ENCODE measurements at places on chromosomes 4 and X.

DNA sequence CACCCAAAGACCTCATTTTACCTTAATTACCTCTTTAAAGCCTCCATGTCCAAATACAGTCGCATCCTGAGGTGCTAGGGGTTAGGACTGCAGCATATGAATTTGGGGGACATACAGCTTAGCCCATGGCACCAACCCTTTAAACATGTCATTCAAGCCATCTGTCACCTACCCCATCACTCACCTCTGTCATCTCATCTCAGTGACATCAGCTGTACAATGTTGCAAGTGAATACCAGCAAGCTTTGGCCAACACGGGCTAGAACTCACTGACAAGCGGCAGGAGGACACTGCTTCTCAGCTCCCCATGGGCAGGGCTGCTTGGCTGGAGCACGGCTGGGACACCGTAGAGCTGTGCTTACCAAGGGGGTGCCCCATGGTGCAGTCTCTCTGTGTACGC is 107.5 kb downstream of the STK32B start:
- no peak for DNase-seq

DNA sequence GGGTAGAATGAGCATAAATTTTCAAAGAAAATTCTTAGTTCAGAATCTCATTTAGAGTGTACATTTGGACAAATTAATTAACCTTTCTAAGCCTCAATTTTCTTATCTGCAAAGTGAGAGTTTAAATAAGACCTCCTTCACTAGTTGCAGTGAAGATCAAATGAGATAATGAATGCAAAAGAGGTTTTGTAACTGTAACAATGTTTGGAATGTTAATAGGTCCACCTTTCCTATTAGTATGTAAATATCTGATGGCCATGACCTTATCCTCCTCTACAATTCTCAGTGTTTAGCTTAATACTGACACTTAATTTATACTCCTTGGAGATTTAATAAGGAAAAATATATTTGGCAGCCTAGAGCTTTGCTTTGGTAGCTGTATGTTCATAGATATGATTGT is 138.8 kb downstream of the GABRG1 start:
- no peak for DNase-seq

DNA sequence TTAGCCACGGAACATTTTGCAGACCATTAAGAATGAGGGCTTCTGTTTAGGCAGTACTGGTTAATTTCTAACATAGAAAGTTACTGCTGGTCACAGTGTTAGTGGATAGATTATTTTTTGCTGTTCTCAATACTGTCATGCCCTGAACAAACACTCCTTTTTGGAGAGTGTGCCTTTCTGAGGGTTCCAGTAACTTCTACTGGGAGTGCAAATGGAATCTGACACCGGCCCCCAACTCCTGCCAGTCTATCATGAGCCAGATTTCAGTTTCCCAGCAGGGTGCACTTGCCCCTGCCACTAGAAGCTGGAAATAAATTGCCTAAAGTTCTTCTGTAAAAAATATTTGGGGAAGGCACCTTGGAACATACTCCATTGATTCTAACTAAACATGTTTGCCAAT is 224.4 kb upstream of the GPC4 start:
- no peak for DNase-seq

DNA sequence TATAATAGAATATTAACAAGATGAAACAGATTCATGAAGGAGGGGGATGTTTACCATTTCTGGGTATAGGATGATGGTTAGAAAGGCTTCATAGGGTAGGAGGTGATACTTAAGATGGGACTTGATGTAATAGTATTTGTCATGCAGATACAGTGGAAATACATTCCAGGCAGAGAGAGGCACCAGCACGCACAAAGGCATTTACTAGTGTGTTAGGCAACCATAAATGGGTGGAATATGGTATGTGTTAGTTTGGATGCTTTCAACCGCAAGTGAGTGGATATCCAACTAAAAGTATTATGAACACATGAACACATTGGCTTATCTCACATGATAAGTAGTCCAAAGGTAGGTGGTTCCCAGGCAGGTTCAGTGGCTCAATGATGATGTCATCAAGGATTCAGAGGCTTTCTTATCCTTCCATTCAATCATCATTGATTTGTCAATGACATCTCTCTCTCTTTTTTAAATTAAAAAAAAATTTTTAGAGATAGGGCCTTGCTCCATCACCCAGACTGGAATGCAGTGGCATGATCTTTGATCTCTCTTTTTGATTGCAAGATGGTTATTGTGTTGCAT is 12.7 kb upstream of the STARD8 start:
- no peak for DNase-seq

DNA sequence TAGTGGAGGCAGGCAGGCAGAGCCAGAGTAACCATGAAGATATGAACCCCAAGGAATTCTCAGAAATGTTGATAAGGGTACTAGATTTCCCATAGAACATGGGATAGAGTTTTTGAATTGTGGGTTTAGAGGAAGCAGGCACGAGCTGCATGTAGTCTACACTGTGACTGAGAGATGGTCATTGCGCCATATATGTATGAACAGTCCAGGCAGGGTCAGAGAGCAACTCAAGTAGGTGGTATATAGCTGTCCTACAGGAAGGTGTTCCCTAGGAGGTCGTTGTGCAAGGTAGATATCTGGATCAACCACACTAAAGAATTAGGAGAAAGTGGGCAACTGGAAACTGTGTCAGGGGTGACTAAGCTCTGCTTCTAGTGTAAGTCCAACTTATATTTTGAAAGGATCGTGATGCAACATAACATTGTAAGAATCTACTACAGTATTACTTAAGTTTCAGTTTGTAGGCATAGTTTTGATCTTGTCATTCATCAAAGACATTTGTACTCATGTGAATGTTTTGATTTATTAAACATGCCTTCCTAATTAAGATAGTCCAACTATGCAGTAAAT is 94.6 kb downstream of the HPGD start:
- DNase-seq = peak; percentile 25

DNA sequence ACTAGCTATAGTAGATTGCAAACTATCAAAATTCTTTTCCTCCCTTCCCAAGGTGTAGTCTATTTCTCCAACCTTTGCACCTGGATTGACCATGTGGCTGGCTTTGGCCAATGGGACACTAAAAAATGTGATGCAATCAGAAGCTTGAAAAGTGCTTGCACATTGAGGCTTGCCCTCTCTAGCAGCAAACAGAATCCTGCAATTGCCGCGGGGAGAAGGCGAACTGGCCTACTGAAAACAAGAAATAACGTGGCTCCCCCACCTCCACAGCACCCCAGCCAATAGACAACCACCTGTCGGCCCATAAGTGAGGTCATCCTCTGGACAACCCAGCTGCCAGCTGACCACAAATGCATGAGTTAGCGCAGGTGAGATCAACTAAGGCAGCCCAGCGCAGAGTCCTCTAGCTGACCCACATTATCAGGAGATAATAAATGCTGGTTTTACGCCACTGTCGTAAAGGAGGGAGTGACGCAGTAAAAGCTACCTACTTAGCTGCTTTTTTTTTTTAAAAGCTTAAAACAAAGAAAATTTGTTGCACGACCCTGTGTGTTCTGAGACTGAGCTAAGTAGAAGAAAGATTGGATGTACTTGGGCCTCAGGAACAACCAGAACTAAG is 95.2 kb downstream of the GK start:
- DNase-seq = no peak

All from fibroblast of gingiva (primary cell).